Foreskin keratinocyte (primary cell): ENCODE measurements at places on chromosomes 2 and 18. TPM values are rescaled to one million over a fixed set of nuclear protein-coding genes. Genes with fewer than 3 reads are reported as not detected.

The IL1RL1 gene
- polyA plus RNA-seq = 0.03 and 0.09 TPM in 2 replicates

The ASIC4 gene
- polyA plus RNA-seq = not detected in 2 replicates

The EVA1A gene
- 27.7 and 31.9 TPM in 2 replicates for polyA plus RNA-seq

The NEU4 gene
- polyA plus RNA-seq = not detected in 2 replicates

The PLEK gene
- not detected in 2 replicates for polyA plus RNA-seq

The BCL2 gene
- polyA plus RNA-seq = 0.35 and 0.69 TPM in 2 replicates
